ENCODE measurements at places on chromosomes 13 and 19.

GRCh38 chr19:49212016-49212701 is 54.6 kb downstream of the TRPM4 start:
- peak; percentile 52 for DNase-seq

DNA sequence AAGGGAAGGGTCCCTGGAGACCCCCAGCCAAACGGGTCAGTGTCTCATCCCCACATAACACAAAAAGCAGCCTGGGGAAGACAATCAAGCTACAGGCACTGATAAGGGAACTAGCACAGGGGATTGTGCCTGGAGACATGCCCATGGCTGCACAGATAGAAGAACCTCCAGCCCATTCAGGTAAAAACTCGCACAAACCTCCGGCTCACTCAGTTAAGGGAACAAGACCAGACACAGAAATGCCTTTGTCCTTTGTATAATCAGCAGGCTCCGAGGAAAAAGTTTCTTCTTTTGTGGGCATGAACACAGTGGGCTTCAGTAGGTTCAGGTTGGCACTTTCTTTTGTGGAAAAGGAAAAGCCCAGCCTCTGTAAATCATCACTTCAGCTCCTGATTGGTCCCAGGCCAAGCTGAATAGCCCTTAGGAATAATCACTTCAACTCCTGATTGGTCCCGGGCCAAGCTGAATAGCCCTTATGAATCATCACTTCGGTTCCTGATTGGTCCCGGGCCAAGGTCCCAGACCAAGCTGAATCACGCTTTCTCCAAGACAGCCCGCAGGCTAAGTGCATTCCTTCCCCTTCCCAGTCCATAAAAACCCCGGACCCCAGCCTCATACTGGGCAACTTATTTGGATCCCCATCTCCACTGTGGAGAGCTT is 5.0 kb upstream of the ZNF230 start:
- DNase-seq = no peak

DNA sequence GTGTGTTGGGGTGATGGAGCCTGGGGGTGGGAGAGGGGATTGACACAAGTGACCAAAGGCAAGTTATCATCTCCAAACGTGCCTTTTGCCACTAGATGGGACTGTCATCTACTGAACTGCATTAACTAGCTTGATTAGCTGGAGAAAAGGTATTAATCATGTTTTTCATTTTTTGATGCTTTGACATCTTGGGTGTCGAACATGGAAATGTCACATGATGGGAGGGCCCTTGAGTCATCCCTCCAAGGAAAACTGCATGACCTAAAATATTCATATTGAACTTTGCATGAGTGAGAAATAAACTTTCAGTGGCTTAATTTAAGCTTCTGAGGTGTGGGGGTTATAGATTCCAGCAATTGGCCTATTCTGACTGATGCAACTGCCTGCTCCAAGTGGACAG is 73.3 kb downstream of the ALOX5AP start:
- no peak for DNase-seq

GRCh38 chr19:38251564-38252051 is 4.6 kb downstream of the PPP1R14A start:
- no peak for DNase-seq

GRCh38 chr13:52414963-52415362 is 9.0 kb upstream of the THSD1 start:
- DNase-seq = no peak

DNA sequence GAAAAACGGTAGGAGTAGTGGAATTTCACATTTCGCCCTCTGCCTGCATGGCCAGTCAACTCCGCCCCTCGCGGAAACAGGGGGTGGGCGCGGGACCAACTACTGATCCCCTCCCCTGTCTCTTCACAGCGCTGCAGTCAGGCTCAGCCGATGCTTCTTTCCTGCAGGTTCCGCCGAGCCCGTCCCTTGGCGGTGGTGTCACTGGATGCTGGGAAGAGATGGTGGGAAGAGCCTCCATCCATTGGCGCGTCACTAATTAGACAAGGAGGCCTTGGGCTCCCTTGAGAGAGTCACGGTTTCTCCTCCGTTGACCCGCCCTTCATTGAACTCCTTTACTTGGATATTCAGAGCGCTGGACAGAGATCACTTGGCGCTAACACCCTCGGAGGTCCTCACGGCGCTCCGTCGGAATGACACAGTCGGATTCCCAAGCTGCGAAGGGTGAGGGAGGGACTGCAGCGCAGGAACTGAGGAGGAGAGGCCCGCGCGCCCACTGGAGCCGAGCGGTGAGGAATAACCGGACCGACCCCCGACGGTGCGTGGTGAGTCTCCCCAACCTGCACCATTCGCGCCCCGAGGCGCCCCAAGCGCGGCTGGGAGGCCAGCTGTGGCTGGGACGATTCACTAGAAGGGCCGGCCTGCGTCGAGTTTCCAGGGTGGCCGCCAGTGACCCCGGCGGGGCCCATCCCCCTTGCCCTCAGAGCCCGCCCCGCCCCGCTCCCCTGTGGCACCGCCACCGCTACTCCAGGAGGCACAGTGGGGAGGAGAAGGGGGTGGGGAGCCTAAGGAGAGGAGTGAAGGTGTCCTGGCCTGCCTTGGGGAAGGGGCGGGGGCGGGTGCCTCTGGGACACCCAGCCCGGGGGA is 11.2 kb upstream of the CEACAM21 start:
- no peak for DNase-seq

- peak; percentile 67 for DNase-seq
Measured at GRCh38 chr13:50403311-50403710, 388.1 kb downstream of the KCNRG start.

DNA sequence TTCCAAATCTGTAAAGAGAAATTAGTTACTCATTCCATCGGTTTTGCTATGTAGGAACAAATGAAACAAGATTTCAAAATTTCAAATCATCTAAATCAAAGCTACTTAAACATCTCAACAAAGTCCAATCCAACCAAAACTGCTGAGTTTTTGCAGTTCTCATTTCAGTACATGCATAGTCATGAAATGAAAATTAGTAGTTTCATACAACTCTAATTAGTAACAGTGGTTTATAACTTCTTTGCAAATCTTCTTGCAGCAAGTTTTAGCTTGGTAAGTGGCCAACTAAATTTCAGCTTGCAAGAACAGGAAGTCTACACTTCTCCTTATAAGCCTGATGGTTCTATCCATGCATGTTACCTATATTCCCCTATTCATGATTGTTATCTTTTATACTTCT is 75.6 kb downstream of the SPRY2 start:
- DNase-seq = no peak

- peak; percentile 50 for DNase-seq
Measured at GRCh38 chr19:2461751-2462634, 5.2 kb upstream of the LMNB2 start.

GRCh38 chr13:27250833-27251165 is 559 bp upstream of the RPL21 start:
- DNase-seq = no peak

GRCh38 chr13:58728126-58728525 is 1096.6 kb downstream of the PCDH17 start:
- DNase-seq = no peak

- DNase-seq = no peak
Measured at GRCh38 chr13:25654322-25654721, 282.5 kb downstream of the ATP8A2 start.

GRCh38 chr13:29936956-29937355 is 86.5 kb upstream of the UBL3 start:
- DNase-seq = no peak

- DNase-seq = no peak
Measured at GRCh38 chr13:76830805-76831204, 55.4 kb downstream of the KCTD12 start.

GRCh38 chr13:90751026-90751425 is 596.5 kb upstream of the MIR17HG start:
- DNase-seq = no peak

- DNase-seq = peak; percentile 53
Measured at GRCh38 chr13:50529154-50529882, 314.2 kb downstream of the DLEU7 start.

DNA sequence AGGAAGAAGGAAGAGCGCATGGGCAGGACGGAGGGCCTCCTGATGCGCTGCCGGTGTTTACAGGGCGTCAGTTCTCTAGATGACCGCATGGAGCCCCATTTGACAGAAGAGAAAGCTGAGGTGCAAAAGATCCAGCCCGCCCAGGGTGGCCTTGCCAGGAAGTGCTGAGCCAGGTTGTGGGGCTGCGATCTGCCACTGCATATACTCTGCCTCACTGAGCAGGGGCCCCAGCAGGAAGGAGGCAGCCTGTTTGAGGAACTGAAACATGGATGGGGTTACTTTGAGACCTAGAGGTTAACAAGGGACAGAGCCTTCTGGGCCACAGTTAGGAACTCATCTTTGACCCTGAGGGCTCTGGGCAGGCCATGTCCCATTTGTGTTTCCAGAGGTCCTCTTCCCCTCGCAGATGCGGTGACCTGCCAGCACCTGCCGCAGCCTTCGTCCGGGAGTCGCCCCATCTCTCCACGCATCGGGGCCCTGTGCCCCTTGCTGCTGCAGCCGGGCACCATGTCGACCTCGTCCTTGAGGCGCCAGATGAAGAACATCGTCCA is 3.2 kb downstream of the EPN1 start:
- DNase-seq = no peak

DNA sequence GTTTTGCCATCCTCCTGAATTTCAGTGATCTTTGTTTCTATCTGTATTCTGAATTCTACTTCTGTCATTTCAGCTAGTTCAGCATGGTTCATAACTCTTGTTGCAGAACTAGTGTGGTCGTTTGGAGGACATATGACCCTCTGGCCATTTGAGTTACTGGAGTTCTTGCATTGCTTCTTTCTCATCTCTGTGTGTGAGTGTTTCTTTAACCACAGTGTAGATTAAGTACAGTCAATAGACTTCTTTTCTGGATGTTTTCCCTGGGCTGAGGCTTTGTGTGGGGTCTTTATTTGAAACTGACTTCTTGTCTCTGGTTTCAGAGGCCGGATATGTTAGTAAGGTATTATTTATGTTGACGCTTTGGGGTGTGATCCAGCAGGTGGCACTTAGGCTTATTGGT is 14.7 kb downstream of the IGFL2 start:
- DNase-seq = no peak

- DNase-seq = no peak
Measured at GRCh38 chr19:31483226-31483857, 134.1 kb upstream of the TSHZ3 start.

DNA sequence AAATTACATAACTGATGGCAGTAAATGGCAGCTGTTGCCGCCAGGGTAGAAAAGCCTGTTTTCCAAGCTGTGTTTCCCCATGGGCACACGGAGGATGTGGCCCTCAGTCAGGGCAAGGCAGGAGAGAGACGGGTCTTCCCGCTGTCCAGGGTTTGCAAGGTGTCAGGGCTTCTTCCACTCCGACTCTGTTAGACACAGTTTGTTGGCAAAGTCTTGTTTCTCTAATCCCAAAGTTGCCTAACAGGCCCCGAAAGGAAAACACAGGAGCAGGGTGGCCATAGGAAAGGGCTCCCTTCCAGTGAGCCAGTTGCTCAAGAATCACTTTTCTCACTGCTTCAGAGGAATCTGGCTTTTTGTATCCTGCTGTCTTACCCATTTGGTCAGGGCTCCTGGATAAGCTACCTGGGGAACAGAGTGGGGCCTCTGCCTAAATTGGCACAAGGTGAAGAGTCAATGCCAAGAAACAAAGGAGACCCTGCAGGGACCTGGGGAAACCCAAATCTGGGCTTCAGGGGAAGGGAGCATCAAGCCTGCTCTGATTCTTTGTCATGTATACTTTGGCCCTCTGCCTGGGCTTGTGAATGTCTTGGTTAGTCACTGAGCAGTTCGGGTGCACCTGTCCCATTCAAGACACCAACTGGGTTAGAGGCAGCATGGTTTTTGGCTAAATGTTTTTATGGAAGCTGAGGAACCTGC is 29.0 kb upstream of the CXCL17 start:
- DNase-seq = no peak

- DNase-seq = no peak
Measured at GRCh38 chr13:40388617-40389016, 277.8 kb downstream of the FOXO1 start.

DNA sequence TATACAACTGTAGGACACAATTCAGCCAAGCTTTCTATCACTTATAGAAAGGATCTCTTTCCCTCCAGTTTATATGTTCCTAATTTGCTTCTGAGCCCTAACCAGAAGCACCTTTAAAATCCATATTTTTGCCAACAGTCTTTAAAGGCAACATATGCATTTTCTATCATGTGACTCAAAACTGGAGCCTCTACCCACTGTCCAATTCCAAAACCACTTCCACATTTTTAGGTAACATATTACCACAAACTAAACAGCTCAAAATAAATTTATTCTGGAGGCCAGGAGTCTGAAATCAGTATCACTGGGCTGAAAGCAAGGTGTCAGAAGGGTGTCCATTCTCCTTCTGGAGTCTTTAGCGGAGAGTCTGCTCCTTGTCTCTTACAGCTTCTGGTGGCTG is 15.9 kb upstream of the EFNB2 start:
- DNase-seq = no peak

DNA sequence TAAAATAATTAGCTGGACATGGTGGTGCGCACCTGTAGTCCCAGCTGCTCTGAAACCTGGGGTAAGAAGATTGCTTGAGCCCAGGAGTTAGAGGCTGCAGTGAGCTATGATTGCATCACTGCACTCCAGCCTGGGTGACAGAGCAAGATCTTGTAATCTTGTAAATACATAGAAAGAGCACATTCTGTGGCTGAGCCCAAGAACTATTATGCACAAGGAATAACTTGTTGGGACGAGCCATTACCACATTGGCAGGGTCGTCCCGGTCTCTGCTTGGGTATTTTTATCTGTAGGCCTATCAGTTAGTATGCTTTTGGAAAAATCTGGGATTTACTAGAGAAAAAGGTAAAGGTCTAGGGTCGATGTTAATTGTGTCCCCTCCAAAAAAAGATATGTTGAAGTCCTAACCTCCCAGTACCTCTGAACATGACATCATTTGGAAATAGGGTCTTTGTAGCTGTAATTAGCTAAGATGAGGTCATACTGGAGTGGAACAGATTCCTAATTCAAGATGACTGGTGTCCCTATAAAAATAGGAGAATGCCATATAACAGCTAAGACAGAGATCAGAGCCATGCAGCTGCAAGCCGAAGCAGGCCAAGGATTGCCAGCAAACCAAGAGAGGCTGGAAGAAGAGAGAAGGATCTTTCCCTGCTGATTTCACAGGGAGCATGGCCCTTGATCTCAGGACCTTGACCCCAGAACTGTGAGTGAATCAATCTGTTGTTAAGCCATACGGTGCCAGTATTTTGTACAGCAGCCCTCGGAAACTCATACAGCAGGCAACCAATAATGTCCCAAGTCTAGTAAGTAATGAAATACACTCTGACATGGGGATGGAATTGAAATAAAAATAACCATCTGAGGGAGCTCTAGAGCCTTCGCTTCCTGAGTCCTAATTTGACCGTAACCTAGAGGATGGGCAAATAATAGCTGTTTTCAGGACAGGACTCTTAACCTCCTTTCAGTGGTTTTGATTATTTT is 77.0 kb downstream of the TM9SF2 start:
- DNase-seq = no peak

- DNase-seq = peak; percentile 84
Measured at GRCh38 chr13:112346173-112346898, 29.8 kb upstream of the SPACA7 start.
